MM.1S (cell line): ENCODE measurements at places on chromosomes 12 and 14.
A peak's percentile ranks its signal among the peaks of the same experiment; 100 is the strongest.

- H3K27ac ChIP-seq = no peak overlapping the region
- no peak for DNase-seq
- H3K27me3 ChIP-seq = no peaks in the 10 kb centered on the region
- H3K4me3 ChIP-seq = no peak overlapping the region
- no peaks in the 10 kb centered on the region for H3K36me3 ChIP-seq
Measured at GRCh38 chr14:74533576-74533975, 40.0 kb downstream of the ISCA2 start.

DNA sequence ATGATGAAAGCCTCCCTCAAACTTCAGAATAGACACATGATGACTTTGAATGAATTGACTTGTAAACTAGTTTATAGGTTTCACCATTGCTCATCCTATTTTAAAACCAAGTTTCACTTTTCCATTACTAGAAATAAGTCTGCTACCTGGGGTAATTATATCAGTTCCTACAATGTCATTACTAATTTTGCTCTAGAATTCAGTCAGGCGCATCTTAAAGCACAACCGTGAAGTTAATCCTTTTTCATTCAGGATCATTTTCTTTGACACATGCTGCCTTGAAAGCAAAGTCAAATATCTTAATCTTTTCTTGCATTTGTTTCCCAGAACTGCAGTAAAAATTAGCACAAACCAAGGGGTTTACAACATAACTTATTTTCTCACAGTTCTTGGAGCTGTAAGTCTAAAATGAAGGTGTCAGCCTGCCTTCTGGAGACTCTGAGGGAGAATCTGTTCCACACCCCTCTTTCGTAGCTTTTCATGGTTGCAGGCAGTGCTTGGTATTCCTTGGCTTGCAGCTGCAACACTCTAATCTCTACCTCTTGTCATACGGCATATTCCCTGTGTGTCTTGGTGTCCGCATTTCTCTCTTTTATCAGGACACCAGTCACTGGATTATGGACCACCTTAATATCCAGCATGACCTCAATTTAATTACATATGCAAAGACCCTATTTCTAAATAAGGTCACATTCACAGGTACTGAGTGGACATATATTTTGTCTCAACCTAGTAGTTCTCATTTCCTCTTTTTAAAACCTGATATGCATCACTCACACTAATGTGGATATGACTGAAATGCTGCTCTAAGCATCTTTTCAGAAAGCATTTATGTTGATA is 114.3 kb upstream of the PDZRN4 start:
- H3K36me3 ChIP-seq = no peaks in the 10 kb centered on the region
- DNase-seq = peak; percentile 8
- no peak overlapping the region for H3K4me3 ChIP-seq

DNA sequence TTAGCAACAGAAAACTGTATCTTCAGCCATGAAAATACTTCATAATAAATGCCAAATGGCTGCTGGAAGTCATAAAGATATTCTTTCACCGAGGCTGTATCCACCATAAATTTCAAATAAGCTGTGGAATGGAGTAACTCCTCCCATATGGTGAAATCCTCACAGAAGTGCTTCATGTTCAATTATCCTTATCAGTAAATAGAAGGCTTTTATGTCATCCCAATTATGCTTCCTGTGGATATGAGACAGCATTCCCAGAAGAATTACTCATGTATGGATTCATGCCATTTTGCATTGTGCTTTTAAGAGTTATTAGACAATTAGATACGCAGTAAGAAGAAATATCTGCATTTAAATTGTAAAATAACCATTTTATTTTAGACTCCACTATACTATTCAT is 99.0 kb downstream of the RTN1 start:
- H3K4me3 ChIP-seq = no peak overlapping the region
- H3K27me3 ChIP-seq = no peaks in the 10 kb centered on the region
- H3K27ac ChIP-seq = no peak overlapping the region
- no peak for DNase-seq
- H3K4me1 ChIP-seq = no peaks in the 10 kb centered on the region

DNA sequence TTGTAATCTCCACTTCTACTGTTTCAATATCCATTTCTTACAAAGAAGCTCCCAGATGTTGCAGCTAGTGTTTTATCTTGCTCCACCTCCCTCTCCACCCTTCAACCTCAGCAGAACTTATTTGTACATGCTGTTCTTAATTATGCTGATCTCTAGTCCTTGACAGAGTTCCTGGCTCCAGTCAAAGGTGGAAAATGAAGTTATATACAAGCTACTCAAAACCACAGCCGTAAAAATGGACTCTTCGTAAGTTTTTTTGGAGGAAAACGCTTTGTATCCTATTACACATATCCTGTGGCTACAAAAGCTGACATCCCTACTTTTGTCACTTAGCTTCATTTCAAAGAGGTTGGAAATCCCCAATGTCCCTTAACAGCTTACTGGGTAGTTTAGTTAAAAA is 1.3 kb downstream of the CLEC1A start:
- H3K36me3 ChIP-seq = no peaks in the 10 kb centered on the region

- H3K36me3 ChIP-seq = no peaks in the 10 kb centered on the region
- no peaks in the 10 kb centered on the region for H3K4me1 ChIP-seq
- no peak overlapping the region for H3K4me3 ChIP-seq
Measured at GRCh38 chr14:63362389-63362819, 43.7 kb upstream of the GPHB5 start.

DNA sequence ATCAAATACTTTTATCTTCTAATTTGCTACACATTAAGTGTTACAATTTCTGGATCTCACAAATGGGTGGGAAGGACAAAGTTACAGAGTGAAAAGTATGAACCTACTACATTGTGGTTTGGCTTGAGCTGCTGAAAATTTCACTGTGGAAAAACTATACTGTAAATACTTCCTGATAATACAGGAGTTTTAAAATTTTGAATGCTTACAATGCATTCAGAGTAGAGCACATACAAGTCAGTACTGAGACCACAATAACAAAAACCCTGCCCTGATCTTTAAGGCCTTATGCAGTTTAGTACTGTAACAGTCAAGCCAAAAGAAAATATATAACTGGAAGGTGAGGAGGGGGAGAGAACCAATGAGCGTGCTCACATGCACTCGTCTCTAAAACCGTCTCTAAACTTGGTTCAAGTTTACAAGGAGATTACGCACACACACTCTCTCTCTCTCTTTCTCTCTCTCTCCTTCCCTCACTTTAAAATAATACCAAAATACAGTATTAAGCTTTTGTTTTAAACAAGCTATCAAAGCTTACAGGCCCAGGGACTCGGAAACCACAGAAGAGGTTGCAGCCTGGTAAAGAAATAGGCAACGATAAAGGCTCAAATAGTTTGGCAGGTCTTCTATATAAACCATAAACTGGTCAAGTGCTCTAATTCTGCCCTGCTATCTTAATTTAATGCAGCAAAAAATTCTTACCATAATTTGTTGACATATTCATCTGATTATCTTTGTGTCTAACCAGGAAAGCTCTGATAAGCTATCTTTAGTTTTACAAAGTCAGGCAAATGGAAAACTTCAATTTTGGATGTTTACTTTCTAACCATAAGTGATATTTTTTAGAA is 58.0 kb downstream of the ATF7 start:
- no peak overlapping the region for H3K27ac ChIP-seq
- no peaks in the 10 kb centered on the region for H3K27me3 ChIP-seq
- H3K4me1 ChIP-seq = peaks cover 6% of the 10 kb centered on the region

GRCh38 chr14:54638135-54638446 is 71.2 kb downstream of the SAMD4A start:
- DNase-seq = no peak
- H3K36me3 ChIP-seq = no peaks in the 10 kb centered on the region
- no peak overlapping the region for H3K27ac ChIP-seq
- no peaks in the 10 kb centered on the region for H3K27me3 ChIP-seq
- H3K4me1 ChIP-seq = no peaks in the 10 kb centered on the region
- no peak overlapping the region for H3K4me3 ChIP-seq

GRCh38 chr14:27015065-27015464 is 417.2 kb upstream of the NOVA1 start:
- H3K4me3 ChIP-seq = no peak overlapping the region
- no peaks in the 10 kb centered on the region for H3K27me3 ChIP-seq
- H3K27ac ChIP-seq = no peak overlapping the region
- DNase-seq = no peak

DNA sequence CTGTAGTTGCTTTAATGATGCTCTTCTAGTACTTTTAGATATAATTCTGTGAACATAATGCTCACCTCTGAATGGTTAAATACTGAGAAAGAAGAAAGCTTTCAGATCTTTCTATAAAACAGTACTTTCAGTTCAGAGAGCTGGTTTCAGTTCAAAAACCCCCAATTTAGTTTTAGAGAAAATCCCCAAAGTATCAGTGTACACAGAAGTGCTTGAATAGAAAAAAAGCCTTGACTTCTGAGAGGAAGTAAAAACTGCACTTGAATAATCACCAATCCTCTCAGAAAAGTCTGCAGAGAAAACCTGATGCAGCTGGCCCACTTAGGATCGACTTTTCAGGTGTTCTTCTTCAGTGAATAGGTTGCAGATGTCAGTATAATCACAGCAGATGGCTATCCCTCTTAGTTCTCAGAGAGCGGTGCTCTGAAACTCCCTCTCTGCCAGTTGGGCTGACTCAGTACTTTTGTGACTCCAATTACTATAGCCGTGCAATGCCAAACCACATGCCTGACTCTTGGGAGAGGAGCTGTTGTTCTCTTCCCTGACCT is 616.3 kb downstream of the LRFN5 start:
- peak overlapping the region; percentile 80; the same call in 1 of the 2 replicates for H3K27ac ChIP-seq
- H3K4me1 ChIP-seq = peaks cover 24% of the 10 kb centered on the region
- no peaks in the 10 kb centered on the region for H3K27me3 ChIP-seq
- DNase-seq = peak; percentile 85
- H3K4me3 ChIP-seq = no peak overlapping the region
- no peaks in the 10 kb centered on the region for H3K36me3 ChIP-seq
